ENCODE measurements at places on chromosomes 11 and 22.

DNA sequence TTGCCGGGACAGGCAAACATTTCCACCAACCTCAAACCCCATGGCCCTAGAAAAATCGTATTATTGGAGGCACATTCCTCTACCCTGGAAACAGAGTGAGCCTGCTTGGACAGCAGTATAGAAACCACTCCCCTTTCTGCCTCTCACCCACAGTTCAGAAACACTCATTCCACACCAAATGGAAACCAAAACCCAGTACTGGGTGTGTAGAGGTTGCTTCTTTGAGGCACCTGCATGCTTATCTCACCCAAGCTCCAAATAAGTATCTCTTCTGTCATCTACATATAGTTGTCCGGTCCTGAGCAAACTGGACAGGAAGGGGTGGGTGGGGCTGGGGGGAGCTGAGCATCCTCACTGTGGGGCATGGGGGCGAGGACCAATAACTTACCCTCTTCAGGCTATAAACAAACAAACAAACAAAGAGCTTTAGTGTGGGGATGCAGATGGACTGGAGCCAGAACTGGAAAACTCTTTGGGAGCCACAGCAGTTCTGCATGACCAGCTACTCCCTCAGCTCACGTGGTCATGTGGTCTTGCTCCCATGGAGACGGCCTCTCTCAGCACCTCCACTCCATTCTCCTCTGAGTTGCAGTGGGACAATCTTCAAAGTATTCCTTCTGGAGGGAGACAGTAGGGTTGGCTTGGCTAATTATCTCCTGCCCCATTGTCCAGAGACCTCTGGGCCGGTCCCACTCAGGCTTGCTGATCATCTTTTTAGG is 1.0 kb upstream of the PLAAT2 start:
- DNase-seq: no peak

- no peak for DNase-seq
Measured at GRCh38 chr22:41798736-41799135, 1.7 kb upstream of the CCDC134 start.

DNA sequence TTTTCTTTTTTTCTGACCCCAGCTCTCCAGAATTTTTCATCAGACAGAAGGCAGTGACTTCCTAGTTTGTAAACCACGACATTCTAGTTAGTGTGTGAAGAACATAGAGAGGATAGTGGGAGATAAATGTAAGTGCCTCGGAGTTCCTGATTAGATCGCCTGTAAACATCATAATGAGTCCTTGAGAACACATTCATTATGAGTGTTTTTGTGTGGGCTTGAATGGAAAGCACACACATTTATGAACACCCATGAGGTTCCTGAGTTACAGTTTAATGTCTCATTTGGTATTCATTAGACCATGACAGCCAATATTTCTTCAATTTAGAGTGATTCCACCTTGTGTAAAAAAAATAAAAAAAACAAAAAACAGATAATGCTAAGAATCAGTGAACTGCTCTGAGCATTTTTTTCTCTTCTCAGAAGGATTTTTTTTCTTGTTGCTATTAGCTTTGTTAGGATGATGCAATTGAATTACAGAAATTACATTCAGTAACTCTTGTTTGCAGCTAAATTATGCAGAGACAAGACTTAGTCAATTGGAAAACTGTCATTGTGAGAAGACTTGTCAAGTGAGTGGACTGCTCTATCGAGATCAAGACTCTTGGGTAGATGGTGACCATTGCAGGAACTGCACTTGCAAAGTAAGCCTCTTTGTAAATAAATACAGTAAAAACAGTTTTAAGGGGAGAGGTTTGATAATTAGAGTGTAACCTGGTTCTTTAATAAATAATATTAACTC is 257.6 kb downstream of the NELL1 start:
- no peak for DNase-seq

- DNase-seq: no peak
Measured at GRCh38 chr11:59224351-59224928, 11.7 kb upstream of the MPEG1 start.

GRCh38 chr11:125177543-125177942 is 13.0 kb downstream of the PKNOX2 start:
- DNase-seq: no peak

DNA sequence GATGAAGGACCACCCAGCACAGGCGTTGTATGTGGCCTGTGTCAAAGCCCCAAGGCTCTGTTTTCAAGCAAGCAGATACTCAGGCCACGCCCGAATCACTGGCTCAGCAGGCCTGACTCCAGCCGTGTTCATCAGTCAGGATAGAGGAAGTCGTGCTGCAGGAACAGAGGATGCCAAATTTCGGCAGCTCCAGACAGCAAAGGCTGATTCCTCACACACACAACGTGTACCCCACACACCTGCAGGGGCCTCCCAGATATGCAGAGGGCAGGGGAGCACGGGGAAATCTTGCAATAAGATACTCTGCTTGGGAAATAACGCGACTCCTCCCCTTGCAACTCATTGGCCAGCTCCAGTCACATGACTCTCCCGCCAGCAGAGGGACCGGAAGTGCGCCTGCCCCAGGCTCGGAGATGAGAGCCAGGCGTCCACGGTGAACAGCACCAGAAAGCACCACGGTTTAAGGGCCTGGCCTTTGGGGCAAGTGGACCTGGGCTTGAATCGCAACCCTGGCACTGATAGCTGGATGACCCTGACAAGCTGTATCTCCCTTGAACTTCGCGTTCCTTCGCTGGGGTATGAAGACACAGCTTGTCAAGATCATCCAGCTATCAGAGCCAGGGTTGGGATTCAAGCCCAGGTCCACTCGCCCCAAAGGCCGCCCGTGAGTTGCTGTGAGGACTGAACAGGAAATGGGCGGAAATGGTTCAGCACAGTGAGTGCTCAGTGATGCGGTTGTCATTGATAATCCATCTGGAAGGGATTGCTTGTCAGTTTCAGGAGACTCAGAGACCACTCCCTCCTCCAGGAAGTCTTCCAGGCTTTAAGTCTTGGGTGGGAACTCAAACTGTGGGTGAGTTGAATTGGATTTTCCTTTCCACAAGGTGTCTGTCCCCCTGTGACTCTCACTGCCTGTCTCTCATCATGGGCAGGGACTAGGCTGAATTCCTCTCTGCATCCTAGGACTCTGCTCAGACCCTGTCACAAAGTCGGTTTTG is 88.5 kb downstream of the MYEOV start:
- DNase-seq: no peak

GRCh38 chr11:131592734-131593133 is 222.3 kb downstream of the NTM start:
- DNase-seq: no peak

DNA sequence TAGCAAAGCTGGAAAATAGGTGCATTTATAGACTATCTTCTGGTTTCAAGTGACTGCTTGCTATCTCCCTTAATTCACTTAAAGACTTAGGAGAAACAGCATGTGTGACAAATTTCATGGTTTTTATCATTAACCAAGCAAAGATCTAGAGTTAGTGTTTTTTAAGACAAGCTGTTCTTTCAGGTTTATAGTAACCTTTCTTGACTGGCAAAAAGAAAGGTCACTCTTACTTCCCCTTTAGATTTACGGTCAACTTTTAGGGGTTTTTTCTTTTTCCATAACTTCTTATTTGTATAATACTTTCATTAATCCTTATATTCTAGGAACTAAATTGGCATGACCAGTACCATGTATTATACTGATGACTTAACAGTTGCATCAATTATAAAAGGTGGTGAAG is 46.6 kb downstream of the KDM2A start:
- DNase-seq: no peak
